ENCODE measurements at places on chromosomes 11 and 22. TPM values are rescaled to one million over a fixed set of nuclear protein-coding genes. Genes with fewer than 3 reads are reported as not detected.

Gene CCDC116
- not detected for total RNA-seq

Gene RNF141
- total RNA-seq = 22.5 TPM

DNA sequence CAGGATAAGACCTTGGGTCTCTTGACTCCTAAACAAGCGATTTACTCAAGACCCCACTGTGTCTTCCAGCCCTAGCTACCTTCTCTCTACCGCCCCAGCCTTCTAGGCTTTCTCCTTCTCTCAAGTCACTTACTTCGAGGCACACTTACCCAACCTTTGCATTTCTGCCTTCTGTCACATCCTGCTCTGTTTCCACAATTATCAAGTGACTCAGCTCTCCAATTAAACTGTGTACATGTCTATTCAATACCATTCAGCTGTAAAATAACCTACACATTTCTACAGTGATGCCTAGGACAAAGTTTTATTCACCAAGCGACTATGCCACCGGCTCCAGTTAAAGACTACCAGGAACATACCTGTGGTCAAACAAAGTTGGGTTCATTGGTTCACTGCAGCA, 69.0 kb downstream of the LARGE1 start:
- H3K27ac ChIP-seq = peak overlapping the region; percentile 80
- no peak overlapping the region for H3K4me3 ChIP-seq
- H3K4me1 ChIP-seq = peaks cover 61% of the 10 kb centered on the region
- no peaks in the 10 kb centered on the region for H3K27me3 ChIP-seq
- H3K36me3 ChIP-seq = no peaks in the 10 kb centered on the region

DNA sequence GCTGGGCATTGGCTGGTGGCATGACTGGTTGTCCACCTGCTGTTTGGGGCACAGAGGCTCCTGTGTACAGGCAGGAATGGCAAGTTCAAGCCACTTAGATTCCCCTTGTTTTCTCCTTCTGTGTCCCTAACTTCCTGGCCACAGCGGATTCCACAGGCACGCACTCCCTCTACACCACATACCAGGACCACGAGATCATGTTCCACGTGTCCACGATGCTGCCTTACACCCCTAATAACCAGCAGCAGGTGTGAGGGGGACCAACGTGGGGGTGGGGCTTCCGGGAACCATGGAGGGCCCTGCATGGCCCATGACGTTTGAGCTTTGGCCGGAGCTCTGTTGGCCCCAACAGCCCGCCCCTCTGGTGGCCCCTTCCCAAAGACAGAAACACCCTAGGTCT, 7.8 kb downstream of the SIPA1 start:
- H3K27me3 ChIP-seq = no peaks in the 10 kb centered on the region
- H3K4me3 ChIP-seq = no peak overlapping the region
- DNase-seq = no peak
- H3K36me3 ChIP-seq = peaks cover 80% of the 10 kb centered on the region

GRCh38 chr11:118000067-118000849, 14.1 kb downstream of the IL10RA start:
- H3K4me3 ChIP-seq = no peak overlapping the region
- H3K27ac ChIP-seq = no peak overlapping the region
- H3K27me3 ChIP-seq = no peaks in the 10 kb centered on the region
- DNase-seq = no peak
- H3K36me3 ChIP-seq = peaks cover 38% of the 10 kb centered on the region

DNA sequence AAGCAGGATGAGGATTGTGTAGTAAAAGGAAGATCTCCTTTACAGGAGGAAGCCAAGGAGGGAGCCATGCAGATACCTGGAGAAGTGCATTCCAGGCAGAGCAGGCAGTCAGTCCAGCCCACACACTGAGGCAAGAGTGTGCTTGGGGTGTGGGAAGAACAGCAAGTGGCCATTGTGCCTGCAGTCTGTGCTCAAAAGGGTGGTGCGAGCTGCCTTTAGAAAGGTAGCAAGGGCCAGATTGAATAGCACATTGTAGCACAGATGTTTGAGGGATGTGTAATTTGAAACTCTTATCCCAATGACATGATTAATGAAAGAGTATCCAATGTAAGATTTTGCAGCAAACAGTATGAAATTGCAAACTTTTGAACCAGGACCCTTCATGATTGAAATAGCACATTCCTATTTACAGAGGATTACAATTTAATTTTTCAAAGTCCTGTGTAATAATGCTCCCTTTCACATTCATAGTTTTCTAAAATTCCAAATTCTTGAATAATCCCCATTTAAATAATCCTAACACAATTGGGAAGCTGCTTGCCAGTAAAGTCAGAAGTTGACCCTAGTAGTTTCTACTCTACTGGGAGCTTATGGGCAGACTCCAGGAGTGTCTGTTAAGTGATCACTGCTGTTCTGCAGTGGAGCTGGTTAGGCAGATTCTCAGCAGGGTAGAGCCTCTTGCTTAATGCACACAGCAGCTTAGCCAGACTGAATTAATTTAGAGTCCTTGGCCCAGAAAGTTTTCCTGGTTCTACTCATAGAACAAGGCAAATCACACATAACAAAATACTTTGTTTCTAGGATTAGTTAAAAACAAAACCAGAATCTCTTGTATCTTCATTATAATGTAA, 78.1 kb downstream of the CYB5R2 start:
- peaks cover 12% of the 10 kb centered on the region for H3K4me1 ChIP-seq
- H3K27ac ChIP-seq = no peak overlapping the region
- H3K27me3 ChIP-seq = no peaks in the 10 kb centered on the region
- no peak for DNase-seq
- no peak overlapping the region for H3K4me3 ChIP-seq

GRCh38 chr11:11211186-11211585, 141.9 kb downstream of the CSNK2A3 start:
- DNase-seq = no peak
- H3K36me3 ChIP-seq = no peaks in the 10 kb centered on the region
- H3K4me3 ChIP-seq = no peak overlapping the region
- H3K27ac ChIP-seq = no peak overlapping the region
- H3K27me3 ChIP-seq = no peaks in the 10 kb centered on the region
- H3K4me1 ChIP-seq = no peaks in the 10 kb centered on the region
